ENCODE measurements at places on chromosomes 12 and 14.

- DNase-seq = no peak
Measured at GRCh38 chr14:40485688-40486087, 1053.5 kb upstream of the FBXO33 start.

GRCh38 chr12:57863676-57864075, 17.1 kb upstream of the CTDSP2 start:
- DNase-seq = no peak

DNA sequence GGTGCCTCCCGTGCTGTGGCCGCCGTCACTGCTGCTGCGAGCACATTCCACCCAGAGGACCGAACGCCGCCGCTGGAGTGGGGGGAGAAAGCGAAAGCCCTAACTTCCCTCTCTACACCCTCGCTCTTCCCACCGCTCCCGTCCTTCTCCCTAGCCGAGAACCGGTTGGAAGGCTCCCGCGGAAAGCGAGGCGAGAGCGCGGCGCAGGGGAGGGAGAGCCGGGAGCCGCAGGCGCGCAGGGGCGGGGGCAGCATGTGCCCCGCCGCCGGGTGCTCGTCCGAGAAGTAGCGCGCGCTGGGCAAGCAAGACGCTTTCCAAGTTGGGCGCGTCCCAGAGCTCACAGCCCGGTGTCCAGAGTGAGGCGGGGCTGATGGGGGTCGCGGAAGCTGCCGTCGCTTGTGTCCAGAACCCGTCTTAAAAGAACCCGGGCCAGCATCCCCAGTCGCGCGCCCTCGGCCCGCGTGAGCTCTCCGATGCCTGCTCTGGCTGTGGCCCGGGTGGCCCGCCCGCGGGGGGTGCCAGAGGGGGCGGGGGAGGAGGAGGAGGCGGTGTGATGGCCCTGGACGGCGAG, at the start of gene TRHDE:
Gene TRHDE (plus strand): TSS at position 280 of the 571 bp plus-strand sequence. CDS start 274 bp downstream, at position 554.
- DNase-seq = peak; percentile 58

GRCh38 chr12:54189198-54189539, 384 bp upstream of the SMUG1 start:
- no peak for DNase-seq

- no peak for DNase-seq
Measured at GRCh38 chr12:110279566-110280375, 1.3 kb upstream of the ATP2A2 start.

- DNase-seq = no peak
Measured at GRCh38 chr12:6213969-6214368, 13.8 kb downstream of the CD9 start.

DNA sequence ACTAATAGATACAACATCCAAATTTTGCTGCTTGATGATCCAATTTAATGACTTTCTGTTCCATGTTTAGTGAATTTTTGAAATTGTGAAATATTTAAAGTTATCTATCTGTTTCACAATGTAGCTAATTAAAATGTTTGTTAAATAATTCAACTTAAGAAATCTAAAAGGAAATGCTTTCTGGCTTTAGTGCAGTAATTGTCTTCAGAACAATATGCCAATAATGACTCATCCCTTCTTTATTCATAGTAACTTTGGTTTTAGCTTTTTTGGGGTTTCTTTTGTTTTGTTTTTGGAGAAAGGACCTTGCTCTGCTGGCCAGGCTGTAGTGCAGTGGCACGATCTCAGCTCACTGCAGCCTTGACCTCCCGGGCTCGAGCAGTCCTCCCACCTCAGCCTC, 479.2 kb upstream of the RGS6 start:
- no peak for DNase-seq

GRCh38 chr12:45933504-45933903, 56.9 kb downstream of the SCAF11 start:
- DNase-seq = no peak

GRCh38 chr12:92414170-92415070, 268.8 kb upstream of the BTG1 start:
- no peak for DNase-seq

DNA sequence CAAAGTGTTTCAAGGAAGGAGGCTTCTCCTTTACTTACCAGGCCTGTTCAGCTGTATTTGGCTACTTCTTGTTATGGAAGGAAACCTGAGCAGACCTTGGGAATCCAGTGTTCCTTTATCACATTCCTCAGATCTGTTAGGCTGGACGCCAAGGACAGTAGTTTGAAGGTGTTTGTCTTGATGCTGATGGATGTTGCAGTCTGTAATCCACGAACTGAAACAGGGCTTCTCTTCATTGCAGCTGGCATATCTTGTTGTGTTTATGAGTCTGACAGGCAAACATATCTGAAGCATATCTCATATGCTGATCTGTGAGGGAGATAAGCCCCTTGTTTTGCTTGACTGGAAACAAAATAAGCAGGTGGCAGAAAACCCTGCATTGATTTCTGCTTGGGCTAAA, 904.3 kb downstream of the NRXN3 start:
- DNase-seq = no peak

DNA sequence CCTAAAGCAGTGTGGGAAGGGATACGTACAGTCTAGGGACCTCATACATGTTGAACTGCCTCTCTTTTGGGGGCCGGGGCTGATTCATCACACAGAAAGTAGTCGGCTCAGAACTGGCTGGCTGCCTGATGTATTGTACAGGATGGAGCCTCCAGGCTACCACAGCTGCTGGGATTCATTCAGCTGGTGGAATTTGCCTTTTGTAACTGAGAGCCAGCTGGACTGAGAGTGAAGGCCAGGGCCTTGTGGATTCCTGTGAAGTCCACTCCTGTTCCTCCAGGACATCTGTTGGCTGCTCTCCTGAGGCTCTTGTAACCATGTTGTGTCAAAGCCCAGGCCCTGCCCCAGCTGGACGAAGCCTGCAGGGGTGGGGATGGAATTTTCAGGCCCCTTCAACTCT, 116.3 kb upstream of the PRICKLE1 start:
- DNase-seq = no peak

- no peak for DNase-seq
Measured at GRCh38 chr12:121413917-121414316, 14.0 kb downstream of the RNF34 start.

DNA sequence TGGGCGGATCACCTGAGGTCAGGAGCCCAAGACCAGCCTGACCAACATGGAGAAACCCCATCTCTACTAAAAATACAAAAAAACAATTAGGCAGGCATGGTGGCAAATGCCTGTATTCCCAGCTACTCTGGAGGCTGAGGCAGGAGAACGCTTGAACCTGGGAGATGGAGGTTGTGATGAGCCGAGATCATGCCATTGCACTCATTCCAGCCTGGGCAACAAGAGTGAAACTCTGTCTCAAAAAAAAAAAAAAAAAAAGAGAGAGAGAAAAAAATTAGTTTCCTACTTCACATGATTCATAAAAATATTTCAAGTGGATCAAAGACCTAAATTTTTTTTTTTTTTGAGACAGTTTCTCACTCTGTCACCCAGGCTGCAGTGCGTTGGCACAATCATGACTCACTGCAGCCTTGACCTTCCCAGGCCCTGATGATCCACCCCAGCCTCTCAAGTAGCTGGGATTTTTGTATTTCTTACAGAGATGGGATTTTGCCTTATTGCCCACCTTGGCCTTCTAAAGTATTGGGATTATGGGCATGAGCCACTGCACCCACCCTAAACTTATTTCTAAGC, 24.9 kb downstream of the FCF1 start:
- DNase-seq = no peak

DNA sequence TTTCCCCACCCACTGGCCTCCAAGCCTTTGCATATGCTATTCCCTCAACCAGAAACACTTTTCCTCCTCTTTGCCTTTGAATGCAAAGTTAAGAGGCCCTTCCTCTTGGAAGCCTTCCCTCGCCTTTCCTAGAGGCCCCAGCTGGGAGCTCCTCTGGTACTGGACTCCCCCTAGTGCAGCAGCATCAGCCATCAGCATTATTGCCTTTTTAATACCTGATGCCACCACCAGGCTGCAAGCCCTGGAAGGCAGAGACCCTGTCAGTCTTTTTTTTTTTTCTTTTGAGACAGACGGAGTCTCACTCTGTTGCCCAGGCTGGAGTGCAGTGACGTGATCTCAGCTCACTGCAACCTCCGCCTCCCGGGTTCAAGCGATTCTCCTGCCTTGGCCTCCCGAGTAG, 19.1 kb upstream of the PLA2G1B start:
- no peak for DNase-seq

DNA sequence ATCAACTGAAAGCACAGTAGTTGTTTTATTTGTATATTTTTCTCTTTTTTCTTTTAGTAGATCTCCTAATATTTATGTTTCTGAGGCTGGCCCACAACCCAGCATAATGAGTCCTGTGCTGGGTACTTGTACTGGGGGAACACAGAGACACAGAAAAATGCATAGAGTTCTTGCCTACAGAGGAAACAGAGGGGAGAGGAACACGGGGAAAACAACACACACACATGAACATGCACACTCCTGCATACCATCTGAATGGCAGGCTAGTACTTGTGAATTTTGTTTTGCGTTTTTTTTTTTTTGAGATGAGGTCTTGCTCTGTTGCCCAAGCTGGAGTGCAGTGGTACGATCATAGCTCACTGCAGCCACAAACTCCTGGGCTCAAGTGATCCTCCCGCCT, 21.3 kb downstream of the PITPNM2 start:
- DNase-seq = no peak

GRCh38 chr12:26277506-26278246, 82.3 kb downstream of the SSPN start:
- no peak for DNase-seq

All from HuH-7 (cell line).